ENCODE measurements at places on chromosomes 1 and 21.

DNA sequence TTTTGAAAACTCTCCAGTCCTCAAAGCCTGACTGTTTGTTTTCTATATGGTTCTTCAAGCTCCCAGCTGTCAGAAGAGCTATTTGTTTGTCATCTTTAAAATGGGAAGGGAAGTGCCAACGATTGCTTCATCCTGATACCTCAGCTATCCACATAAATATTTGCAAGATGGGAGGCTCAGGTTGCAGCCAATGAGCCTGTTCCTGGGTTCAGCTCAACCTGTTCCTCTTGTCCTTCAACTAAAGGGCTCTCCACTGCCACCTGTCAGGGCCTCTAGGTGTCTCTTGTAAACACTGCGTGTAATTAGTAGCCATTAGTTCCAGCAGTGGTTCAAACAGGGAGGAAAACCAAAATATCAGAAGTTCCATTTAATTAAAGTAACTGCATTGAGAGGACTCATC is 445.1 kb downstream of the AJAP1 start:
- no peak for DNase-seq

DNA sequence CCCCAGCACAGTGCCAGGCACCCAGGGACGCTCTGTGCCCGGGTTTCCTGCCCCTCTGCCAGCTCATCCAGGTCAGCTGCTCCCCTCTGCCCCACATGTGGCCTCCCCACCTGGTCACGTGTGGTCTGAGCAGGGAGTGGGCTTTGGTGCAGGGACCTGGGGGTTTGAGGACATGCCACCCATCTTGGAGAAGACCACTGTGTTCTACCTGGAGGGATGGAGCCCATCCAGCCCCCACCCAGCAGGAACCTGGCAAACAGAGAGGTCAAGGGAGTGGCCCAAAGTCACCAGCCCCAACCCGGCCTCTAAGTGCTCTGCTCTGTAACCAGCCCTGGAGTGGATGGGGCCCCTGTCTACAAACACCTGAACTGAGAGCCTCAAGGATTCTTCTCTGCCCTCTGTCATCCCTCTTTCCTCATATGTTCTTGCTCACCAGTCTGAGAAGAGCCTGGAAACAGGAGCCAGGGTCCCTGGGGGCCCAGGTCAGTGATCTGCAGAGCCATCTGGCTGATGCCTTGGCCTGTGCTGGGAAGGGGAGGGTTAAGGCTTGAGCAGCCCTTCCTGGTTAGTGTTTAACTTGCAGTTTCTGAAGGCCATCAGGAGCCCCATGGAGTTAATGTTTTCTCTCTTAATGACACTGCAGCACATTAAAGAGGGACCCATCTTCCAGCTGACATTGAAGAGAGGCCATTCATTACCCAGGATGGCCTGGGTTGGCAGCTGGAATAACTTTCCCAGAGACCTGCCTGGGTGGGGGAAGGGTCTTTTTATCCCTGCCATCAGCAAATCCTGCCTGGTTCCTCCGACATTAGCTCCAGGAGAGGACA is 235.4 kb downstream of the PTPRU start:
- no peak for DNase-seq

GRCh38 chr1:194062526-194062925 is 876.1 kb upstream of the B3GALT2 start:
- DNase-seq: no peak

DNA sequence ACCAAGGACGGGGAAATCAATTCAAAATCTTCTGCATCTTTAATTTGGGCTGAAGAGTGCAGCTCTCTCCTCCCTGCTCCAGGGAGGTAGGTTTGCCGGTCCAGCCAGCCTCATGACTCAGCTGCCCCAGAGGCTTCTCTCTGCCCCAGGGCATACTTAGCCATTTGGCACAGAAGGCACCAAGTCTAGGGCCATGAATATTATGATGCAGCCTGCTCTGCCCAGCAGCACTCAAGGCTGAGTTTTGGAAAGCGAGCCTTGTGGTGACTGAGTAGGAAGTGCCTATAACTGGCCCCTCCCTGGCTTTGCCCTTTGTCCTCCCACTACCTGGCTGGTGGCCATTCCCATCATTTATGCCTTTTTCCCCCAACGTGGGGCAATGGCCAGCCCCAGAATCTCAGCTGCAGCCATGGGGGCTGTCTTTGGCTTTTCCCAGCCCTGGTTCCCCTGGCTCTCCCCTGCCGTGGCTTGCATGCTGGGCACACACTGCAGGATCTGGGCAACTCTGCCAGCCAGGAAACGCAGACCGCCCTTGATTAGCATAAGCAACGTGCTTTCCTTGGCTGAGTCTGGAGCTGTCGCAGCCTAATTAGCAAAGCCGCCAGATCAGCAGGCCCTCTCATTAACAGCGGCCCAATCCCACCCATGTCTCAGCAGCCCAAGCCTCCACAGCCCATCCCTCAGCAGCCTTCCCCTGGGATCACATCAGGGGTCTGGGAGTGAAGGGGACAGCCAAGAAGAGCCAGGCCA is 258.6 kb upstream of the TMEM51 start:
- DNase-seq: no peak

DNA sequence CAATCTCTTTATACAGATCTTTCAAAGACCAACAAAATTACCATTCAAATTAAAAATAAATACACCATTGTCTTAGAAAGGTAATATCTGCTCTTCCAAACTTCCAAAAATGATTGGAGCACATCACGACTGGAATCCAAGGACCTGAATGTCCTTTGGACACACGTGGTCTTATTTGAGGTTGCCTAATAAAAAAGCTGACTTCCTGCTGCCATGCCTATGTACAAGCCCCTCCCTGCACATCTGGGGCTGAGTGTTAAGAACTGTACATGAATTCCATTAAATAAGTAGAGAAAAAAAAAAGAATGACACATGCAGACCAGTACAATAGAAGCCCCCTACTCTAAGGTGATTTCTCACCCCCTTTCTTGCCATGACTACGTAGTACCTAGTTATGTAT is 73.6 kb downstream of the SUSD4 start:
- no peak for DNase-seq

DNA sequence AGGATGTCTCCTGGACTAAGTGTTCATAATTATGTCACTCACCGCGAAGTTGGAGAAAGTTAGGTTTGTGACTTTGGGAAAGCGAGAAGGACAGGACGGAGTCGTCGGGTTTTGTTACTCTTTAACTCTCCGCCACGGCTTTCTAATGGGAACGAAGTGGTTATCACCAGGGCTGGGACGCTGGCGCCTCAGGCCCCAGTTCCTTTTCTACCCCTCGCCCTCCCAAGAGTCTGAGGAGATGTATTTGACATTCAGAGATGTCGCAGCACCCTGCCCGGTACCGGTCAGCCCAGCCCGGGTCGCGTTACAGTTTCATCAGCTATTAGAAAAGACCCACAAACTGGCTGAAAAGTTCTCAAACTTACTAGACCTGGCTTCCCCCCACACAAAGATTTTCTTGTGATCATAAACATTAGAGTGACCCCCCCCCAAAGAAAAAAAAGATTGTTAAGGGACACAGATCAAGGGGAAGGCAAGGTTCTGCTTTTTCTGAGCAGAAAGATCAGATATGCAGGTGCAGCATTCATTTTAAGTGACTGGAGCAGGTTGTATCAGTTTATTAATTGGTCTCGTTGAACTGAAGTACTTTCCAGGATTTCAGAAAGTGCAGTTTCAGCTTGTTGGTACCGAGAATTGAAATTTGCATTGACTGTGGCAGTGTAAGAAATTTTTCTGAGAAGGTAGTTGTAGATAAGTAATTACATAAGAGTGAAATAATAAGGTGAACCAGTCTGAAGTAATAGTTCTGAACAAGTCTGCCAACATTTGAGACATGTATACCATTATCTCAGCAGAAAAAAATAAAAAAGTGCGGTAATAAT is 859 bp upstream of the ZBTB18 start:
- no peak for DNase-seq

- peak; percentile 4 for DNase-seq
Observed at GRCh38 chr1:115642168-115643072, 650 bp downstream of the VANGL1 start.

- DNase-seq: no peak
Observed at GRCh38 chr1:65230731-65231481, 78.4 kb upstream of the DNAJC6 start.

DNA sequence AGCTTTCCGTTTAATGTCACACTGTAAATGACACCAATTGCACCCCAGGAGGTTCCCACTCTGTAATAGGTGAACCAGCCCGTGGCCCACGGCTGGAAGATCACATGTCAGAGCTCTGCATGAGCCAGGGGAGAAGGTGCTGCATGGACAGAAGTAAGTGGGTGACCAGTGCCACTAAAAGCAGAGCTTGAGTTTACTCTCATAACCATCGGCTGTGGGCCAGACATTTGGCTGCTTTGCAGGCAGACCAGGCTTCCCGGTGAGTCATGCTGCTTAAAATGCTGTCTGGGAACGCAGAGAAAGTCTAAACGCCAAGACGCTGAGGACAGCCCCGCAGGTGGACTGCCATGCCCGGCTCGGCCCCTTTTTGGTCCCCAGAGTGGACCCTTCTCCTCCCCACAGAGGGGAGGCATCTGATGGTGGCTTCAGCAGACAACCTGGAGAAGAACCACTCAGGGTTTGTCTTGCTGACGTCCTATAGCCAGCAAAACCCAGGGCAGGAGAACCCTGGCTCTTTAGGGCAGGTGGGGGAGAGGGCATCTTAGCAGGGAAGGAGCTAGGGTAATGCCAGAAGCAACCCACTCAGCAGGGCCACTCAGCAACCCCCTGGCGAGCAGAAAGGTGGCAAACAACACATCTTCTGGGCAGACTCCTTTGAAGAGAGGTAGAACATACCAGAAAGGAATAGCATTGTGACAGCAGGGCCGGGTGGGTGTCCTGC is 7.3 kb downstream of the KIAA2013 start:
- peak; percentile 50 for DNase-seq

DNA sequence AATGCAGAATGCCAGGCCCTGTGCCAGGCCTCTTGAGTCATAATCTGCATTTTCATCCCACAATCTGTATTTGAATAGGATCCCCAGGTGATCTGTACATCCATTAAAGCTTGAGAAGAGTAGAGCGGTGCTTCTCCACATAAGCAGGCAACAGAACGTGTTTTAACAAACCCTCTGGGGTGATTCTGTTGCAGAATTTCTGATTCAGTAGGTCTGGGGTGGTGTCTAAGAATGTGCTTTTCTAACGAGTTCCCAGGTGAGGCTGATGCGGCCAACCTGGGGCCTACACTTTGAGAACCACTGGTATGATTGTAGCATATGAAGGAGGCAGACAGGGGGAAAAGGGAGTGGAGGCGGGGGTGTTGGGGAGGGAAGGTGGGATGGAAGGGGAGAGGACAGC is 78.4 kb upstream of the POU3F1 start:
- DNase-seq: no peak

- no peak for DNase-seq
Observed at GRCh38 chr1:211627259-211627658, 48.2 kb downstream of the NEK2 start.

DNA sequence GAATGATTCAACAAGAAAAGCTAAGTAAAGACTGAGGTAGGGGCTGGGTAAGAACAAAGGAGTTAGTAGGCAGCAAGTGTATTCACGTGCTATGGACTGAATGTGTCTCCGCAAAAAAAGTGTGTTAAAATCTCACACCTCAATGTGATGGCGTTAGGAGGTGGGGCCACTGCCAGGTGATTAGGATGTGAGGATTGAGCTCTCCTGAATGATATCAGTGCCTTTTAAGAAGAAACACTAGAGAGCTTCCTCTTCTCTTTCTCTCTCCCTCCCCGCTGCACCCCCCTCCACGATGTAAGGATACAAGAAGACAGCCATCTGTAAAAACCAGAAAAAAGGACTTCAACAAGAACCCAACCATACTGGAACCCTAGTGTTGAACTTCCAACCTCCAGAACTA is 396.1 kb upstream of the PLXNA2 start:
- no peak for DNase-seq

- DNase-seq: no peak
Observed at GRCh38 chr1:222031318-222031717, 289.4 kb upstream of the DUSP10 start.

GRCh38 chr1:232643251-232643650 is 13.3 kb upstream of the SIPA1L2 start:
- no peak for DNase-seq

GRCh38 chr1:42690477-42691156 is 8.4 kb downstream of the YBX1 start:
- DNase-seq: no peak

GRCh38 chr1:23959461-23960290 is at the start of gene PNRC2:
Gene PNRC2 (plus strand): TSS chr1:23959828. CDS start chr1:23961458, 1,630 bp downstream.
- DNase-seq: peak; percentile 97

DNA sequence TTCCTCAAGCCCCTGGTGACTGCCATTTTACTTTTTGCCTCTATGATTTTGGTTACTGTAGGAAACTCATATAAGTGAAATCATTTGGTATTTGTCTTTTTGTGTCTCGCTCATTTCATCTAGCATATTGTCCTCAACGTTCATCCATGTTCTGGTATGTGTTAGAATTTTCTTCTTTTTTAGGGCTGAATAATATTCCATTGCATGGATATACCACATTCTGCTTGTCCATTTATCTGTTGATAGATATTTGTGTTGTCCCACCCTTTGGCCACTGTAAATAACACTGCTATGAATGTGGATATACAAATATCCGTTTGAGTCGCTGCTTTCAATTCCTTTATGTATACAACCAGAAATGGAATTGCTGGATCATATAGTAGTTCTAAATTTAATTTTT is 4.5 kb upstream of the GALNT2 start:
- DNase-seq: no peak

- DNase-seq: no peak
Observed at GRCh38 chr1:15579683-15580047, 5.2 kb downstream of the AGMAT start.

DNA sequence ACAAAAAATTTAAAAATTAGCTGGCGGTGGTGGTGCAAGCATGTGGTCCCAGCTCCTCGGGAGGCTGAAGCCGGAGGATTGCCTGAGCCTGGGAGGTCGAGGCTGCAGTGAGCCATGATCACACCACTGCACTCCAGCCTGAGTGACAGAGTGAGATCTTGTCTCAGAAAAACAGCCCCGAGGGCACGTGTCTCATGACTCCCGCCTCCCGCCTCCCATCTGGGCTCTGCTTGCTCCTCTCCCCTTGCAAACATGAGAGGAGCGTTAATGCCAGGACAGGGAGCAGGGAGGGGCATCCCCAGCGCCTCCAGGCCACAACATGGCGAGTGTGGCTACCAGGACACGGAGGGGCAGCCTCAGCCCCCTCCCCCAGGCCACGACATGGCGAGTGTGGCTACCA is 28.3 kb downstream of the FAAP20 start:
- DNase-seq: no peak

DNA sequence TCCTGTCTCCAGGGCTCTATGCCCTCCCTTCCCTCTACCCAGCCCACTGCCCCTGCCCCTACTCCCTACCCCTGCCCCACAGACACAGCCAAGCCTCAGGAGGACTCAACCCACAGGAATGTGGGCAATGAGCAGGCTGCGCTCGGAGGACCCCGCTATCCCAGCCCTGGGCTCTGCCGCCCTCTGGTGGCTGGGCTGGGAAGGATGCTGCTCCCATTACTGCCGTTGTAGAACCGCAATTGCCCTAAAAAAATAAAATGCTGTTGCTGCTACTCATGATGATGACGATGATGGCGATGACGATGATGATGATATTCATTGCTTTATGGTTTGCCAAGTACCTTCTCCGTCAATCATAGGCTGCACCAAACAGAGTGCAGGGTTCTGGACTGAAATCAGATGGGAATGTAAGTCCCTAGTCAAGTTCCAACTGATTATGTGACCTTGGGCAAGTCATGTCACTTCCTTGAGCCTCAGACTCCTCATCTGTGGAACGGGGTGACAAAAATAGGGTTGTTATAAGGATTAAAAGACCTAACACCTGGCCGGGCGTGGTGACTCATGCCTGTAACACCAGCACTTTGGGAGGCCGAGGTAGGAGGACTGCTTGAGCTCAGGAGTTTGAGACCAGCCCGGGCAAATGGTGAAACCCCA is 24.6 kb downstream of the ARHGEF19 start:
- peak; percentile 79 for DNase-seq

Measured in midbrain (tissue), 1 donor.